Effector CD8-positive, alpha-beta T cell (primary cell): ENCODE measurements at places on chromosomes 4 and X.

GRCh38 chrX:2320580-2321327 lies 180.0 kb downstream of the DHRSX start:
- no peak for DNase-seq

DNA sequence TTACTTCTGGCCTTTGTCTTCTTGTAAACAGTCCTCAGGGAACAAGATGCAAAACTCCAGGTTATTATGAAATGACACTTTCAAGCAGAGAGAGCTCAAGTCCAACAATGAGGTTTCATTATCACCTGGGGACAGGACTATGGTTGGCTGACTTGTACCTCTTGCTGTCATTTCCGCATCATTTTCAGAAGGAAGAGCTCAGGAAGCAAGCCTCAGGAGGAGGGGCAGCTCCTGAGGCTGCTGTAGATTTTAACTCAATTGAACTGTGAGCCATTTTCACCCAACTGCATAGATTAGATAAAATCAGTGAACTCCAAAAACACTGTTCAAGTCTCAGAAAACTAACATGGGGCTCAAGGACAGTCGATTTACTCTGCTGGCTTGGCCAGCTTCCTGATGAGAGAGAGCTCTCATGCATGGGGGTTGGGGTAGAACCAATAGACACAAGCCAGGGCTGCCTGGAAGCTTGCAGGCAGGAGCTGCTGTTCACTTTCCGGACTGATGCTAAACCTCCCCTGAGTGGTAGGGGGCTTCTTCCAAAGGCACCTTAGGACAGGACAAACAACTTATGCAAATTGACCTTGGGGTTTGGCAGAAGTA lies 23.6 kb downstream of the TMEM255A start:
- no peak for DNase-seq

GRCh38 chrX:45592101-45592500 lies 391.4 kb upstream of the DIPK2B start:
- no peak for DNase-seq

GRCh38 chrX:40385682-40386081 lies 195.1 kb upstream of the ATP6AP2 start:
- DNase-seq = no peak

GRCh38 chrX:19293606-19294325 lies 50.0 kb upstream of the PDHA1 start:
- no peak for DNase-seq
